ENCODE measurements at places on chromosomes 4 and X. TPM values are rescaled to one million over a fixed set of nuclear protein-coding genes. Genes with fewer than 3 reads are reported as not detected.

The RNF150 gene
- total RNA-seq = 23.3 TPM

- no peak for DNase-seq
- H3K27me3 ChIP-seq = no peaks in the 10 kb centered on the region
- H3K27ac ChIP-seq = no peak overlapping the region
Observed at GRCh38 chr4:109648266-109648996, 54.8 kb downstream of the CASP6 start.

DNA sequence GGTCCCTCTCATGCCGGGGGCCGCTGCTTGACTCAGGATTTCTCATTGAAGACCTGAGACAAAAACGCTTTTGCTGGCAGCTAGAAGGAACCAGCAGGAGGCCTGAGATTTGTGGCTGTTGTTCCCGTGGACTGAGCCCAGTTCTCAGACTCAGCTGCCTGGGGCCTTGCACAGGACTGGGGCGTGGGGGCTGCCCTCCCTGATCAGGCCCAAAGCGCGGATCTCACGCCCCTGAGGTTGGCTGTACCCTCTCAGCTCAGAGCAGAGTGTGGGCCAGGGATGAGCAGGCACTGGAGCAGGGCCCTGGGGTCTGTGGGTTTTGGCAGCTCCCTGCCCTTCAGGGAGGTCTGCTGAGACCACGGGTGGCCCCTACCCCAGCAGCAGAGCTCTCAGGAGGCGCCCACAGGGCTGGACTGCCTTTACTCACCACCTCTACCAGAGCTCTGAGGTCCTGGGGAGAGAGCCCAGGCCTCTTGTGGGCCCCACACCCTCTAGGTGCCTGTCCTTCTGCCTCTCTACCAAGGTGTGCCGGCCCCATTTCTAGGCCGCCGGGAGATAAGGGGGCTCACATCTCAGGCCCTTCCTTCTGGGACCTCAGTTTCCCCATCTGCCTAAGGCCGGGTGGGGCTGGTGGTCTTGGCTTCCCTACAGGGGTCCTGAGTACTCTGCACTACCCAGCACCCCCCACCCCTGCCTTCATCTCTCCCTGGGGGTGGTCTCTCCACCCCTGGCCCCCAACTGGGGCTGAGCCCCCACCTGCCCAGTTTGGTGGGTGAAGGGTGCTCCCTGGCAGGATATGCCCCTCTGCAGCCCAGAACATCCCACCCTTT, 5.6 kb downstream of the MSANTD1 start:
- H3K27ac ChIP-seq = no peak overlapping the region
- peak; percentile 4 for DNase-seq
- H3K27me3 ChIP-seq = peaks cover 1% of the 10 kb centered on the region
- H3K36me3 ChIP-seq = no peaks in the 10 kb centered on the region

GRCh38 chr4:186693159-186693815, 30.4 kb downstream of the FAT1 start:
- H3K4me1 ChIP-seq = no peaks in the 10 kb centered on the region
- no peak overlapping the region for H3K4me3 ChIP-seq
- no peak overlapping the region for H3K27ac ChIP-seq
- peaks cover 2% of the 10 kb centered on the region for H3K27me3 ChIP-seq
- no peak for DNase-seq

- H3K4me1 ChIP-seq = peaks cover 5% of the 10 kb centered on the region
- peaks cover 2% of the 10 kb centered on the region for H3K27me3 ChIP-seq
- no peak overlapping the region for H3K4me3 ChIP-seq
- H3K27ac ChIP-seq = no peak overlapping the region
- DNase-seq = no peak
Observed at GRCh38 chrX:17082831-17083230, 136.4 kb downstream of the REPS2 start.

DNA sequence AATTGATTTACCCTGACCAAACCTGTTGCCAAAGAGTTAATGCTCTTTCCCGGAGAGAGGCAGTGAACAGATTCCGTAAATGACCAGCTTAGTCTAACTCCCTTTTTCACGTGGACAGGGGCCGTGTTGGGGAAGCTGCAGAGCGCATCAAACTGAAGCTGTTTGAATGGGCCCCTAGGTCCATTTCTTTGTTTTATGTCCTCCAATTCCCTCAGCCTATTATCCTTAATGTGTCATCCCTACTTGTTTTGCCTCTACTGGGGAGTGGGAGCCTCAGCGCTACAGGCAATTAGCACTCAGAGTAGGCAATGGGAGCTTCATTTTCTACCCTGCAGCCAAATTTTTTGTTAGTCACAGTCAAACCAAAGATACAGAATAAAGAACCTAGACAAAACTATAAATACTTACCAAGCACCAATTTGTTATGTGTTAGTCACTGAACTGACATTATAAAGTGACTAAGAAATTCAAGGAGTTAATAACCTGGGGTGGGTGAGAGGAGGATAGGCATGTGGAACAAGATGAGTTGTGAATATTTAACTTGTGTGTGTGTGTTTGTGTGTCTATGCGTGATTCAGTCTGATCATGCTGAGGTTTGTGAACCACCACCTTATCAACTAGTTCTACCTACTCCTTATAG, 417.4 kb downstream of the PACRGL start:
- DNase-seq = no peak
- H3K27me3 ChIP-seq = peaks cover 1% of the 10 kb centered on the region
- H3K27ac ChIP-seq = no peak overlapping the region

The GABRA4 gene
- not detected for total RNA-seq

- no peak for DNase-seq
- H3K4me3 ChIP-seq = no peak overlapping the region
- H3K4me1 ChIP-seq = no peaks in the 10 kb centered on the region
Observed at GRCh38 chrX:53330331-53330730, 48.9 kb upstream of the IQSEC2 start.

- no peaks in the 10 kb centered on the region for H3K27me3 ChIP-seq
- no peaks in the 10 kb centered on the region for H3K36me3 ChIP-seq
- no peak overlapping the region for H3K27ac ChIP-seq
- DNase-seq = no peak
Observed at GRCh38 chrX:18002791-18003190, 141.7 kb upstream of the RAI2 start.

The XKRX gene
- not detected for total RNA-seq

The CD40LG gene
- total RNA-seq = not detected

The BCLAF3 gene
- total RNA-seq = 22.3 TPM

- H3K4me1 ChIP-seq = no peaks in the 10 kb centered on the region
- H3K27me3 ChIP-seq = no peaks in the 10 kb centered on the region
- no peak overlapping the region for H3K4me3 ChIP-seq
- no peak overlapping the region for H3K27ac ChIP-seq
- DNase-seq = no peak
Observed at GRCh38 chrX:107581923-107582322, 46.4 kb upstream of the PRPS1 start.

DNA sequence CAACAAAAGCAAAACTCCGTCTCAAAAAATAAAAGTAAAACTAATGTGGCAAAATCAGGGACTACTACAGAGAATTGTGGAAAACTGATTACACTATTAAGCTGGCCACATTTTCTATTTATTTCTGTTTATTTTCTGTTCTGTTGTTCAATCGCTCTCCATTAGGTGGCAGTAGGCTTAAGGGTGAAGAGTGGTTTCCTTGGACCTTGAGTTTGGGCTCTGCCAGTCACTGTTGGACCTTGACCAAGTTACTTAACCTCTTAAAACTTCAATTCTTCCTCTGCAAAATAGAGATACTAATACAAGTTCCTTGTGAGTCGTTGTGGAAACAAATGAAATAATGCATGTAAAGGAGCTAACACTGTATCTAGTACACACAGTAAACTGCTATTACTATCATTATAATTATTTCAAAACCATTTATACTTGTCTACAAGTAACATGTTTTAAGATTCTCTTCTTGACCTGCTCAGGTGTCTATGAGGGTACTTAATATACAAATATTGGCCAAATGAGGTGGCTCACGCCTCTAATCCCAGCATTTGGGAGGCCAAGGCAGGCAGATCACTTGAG, 15.2 kb downstream of the HSD17B11 start:
- no peak for DNase-seq
- no peaks in the 10 kb centered on the region for H3K4me1 ChIP-seq
- no peak overlapping the region for H3K4me3 ChIP-seq
- no peak overlapping the region for H3K27ac ChIP-seq

The IQSEC2 gene
- 1.6 TPM for total RNA-seq

The ATP1B4 gene
- total RNA-seq = not detected

DNA sequence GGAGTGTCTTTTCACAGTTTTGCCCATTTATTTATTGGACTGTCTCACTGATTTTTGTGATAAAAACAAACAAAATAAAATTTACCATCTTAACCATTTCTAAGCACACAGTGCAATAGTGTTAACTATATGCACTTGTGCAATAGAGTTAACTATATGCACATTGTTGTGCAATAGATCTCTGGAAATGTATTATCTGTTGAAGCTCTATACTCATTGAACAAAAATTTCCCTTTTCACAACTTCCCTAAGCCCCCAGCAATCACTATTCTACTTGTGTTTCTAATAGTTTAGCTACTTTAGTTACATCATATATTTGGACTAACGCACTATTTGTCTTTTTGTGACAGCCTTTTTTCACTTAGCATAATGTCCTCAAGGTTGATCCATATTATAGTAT, 59.7 kb upstream of the BEX4 start:
- H3K27me3 ChIP-seq = peaks cover 1% of the 10 kb centered on the region
- no peaks in the 10 kb centered on the region for H3K36me3 ChIP-seq
- no peak for DNase-seq
- H3K4me3 ChIP-seq = no peak overlapping the region
- no peaks in the 10 kb centered on the region for H3K4me1 ChIP-seq

The EFHC2 gene
- not detected for total RNA-seq

DNA sequence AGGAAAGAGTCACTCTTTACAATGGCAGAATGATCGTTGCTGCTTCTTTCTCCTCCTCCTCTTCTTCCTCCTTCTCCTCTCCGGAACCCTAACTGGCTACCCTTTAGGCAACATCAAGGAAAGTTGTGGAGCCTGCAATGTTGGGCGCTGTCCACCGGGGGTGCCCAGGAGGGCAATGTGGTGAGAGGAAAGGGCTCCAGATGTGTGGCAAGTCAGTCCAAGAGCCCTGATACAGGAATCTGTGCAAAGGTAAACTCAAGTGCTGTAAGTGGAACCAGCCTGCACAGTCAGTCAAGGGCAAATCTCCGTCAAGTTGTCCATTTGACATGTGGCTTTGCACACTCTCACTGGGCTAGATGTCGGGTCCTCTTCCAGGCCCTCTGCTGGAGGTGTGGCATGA, 2.8 kb downstream of the RTL5 start:
- H3K36me3 ChIP-seq = peaks cover 16% of the 10 kb centered on the region
- H3K27ac ChIP-seq = peak overlapping the region; percentile 12

DNA sequence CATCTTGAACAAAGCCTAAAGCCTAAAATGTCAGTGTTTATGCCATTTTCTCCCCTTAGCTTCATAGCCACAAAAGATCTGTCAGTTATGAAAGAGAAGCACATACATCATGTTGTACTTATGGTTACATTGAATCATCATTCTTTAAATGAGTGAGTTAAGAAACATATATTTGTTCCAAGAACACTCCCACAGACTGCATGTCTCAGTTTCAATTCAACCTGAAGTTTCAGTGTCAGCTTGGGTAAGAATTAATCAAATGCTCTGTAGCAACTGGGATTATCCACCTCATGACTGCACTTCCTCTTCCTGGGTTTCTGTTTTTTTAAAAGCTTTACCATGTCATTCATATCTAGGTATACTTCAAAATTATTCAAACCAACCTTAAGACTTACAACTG, 3.9 kb upstream of the TMPRSS11B start:
- no peak overlapping the region for H3K27ac ChIP-seq
- H3K4me1 ChIP-seq = no peaks in the 10 kb centered on the region
- no peak for DNase-seq
- H3K4me3 ChIP-seq = no peak overlapping the region
- H3K36me3 ChIP-seq = no peaks in the 10 kb centered on the region
- H3K27me3 ChIP-seq = no peaks in the 10 kb centered on the region

DNA sequence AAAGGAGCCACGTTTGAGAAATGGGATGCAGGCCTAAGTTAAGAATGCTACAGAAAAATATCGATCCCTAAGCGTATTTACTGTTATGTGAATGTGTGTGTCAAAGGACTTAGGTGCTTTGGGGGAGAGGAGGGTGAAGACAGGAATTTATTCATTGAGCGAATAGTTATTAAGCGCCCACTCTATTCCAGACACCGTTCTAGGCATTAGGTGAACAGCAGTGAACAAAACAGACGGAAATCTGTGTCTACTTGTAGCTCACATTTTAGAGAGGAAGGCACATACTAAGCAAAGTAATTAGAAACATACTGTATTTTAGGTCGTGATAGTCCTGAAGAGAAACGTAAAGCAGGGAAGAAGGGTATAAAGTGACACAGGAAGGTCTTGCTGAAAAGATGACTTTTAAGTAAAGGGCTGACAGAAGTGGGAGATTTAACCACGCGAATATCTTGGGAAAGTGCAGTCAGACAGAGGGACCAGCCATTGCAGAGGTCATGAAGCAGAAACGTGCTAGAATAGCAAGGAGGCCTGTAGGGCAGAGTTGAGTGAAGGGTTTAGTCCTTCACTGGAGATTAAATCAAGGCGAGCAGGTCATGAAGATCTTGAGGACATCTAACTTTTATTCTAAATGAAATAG, 541 bp downstream of the AIMP1 start:
- no peak overlapping the region for H3K4me3 ChIP-seq
- H3K36me3 ChIP-seq = peaks cover 7% of the 10 kb centered on the region
- H3K27ac ChIP-seq = no peak overlapping the region
- peaks cover 1% of the 10 kb centered on the region for H3K4me1 ChIP-seq
- no peak for DNase-seq
- no peaks in the 10 kb centered on the region for H3K27me3 ChIP-seq

DNA sequence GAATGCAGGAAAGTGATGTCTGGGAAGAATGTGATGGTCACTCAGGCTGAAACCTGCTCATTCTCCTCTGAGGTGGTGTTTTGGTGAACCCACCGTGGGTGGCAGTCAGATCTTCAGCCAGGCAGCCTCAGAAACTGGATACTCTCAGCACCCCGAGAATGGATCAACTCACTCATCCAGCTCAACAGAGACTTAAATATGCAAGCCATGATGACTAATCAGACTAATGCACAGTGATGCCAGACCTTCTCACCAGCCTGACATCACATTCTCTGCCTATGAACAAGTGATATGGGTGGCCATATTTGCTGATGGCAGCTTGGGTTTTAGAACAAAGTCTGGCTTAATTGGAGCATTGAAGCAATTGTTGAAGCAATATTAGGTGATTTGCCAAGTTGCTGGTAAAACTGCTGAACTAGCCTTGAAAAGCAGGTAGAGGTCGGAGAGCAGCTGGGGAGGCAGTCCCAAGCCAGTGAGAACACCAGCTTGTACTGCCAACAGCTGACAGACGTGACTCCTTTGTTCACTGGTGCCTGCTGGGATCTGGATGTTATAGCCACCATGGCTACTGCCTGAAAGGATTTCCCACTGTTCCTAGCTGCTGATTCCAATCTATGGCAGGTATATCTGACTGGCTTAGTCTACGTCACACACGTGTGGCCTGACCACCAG, 608.1 kb downstream of the MID1IP1 start:
- peaks cover 1% of the 10 kb centered on the region for H3K27me3 ChIP-seq
- DNase-seq = no peak
- no peak overlapping the region for H3K27ac ChIP-seq
- no peak overlapping the region for H3K4me3 ChIP-seq
- H3K36me3 ChIP-seq = no peaks in the 10 kb centered on the region

- no peaks in the 10 kb centered on the region for H3K36me3 ChIP-seq
- H3K27ac ChIP-seq = no peak overlapping the region
- no peaks in the 10 kb centered on the region for H3K4me1 ChIP-seq
- no peaks in the 10 kb centered on the region for H3K27me3 ChIP-seq
- H3K4me3 ChIP-seq = no peak overlapping the region
Observed at GRCh38 chr4:30068234-30068633, 651.9 kb upstream of the PCDH7 start.

- H3K27ac ChIP-seq = no peak overlapping the region
- no peaks in the 10 kb centered on the region for H3K36me3 ChIP-seq
- H3K27me3 ChIP-seq = peaks cover 1% of the 10 kb centered on the region
- no peaks in the 10 kb centered on the region for H3K4me1 ChIP-seq
Observed at GRCh38 chrX:19955306-19955705, 35.6 kb downstream of the BCLAF3 start.

All from glutamatergic neuron (in vitro differentiated cells).